ENCODE measurements at places on chromosomes 11 and 22. TPM values are rescaled to one million over a fixed set of nuclear protein-coding genes. Genes with fewer than 3 reads are reported as not detected.

HBG2 gene
- polyA plus RNA-seq: 4,005 TPM

PLA2G3 gene
- polyA plus RNA-seq: not detected

DNA sequence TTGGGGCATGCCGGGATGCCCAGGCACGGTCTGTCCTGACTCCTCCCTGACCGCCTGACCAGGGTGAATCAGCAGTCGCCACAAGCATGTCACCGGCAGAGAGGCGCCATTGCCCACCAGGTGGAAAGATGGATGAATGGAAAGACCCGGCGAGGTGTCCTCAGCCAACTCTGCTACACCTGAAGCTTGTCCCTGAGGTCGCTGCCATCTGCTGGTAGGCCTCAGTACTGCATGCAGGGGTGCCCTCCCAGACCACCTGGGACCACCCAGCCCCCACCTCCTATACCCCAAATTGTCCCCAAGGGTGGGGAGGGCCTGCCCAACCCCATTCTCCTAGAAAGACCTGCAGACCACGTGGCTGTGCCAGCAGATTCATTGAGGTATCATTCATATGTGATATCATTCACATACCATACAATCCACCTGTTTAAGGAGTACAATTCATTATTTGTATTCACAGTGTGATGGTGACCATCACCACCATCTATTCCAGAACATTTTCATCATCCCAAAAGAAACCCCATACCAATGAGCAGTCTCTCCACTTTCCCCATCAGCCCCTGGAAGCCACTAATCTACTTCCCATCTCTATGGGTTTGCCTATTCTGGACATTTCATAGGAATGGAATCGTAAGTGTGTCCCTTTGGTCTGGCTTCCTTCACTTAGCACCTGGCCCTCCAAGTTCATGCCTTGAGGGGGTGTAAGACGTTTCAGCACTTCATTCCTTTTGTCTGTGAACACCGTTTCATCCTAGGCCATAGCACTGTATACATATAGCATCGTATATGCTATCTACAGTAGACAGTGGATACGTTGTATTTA, 17.5 kb downstream of the FGF3 start:
- DNase-seq: no peak

DNA sequence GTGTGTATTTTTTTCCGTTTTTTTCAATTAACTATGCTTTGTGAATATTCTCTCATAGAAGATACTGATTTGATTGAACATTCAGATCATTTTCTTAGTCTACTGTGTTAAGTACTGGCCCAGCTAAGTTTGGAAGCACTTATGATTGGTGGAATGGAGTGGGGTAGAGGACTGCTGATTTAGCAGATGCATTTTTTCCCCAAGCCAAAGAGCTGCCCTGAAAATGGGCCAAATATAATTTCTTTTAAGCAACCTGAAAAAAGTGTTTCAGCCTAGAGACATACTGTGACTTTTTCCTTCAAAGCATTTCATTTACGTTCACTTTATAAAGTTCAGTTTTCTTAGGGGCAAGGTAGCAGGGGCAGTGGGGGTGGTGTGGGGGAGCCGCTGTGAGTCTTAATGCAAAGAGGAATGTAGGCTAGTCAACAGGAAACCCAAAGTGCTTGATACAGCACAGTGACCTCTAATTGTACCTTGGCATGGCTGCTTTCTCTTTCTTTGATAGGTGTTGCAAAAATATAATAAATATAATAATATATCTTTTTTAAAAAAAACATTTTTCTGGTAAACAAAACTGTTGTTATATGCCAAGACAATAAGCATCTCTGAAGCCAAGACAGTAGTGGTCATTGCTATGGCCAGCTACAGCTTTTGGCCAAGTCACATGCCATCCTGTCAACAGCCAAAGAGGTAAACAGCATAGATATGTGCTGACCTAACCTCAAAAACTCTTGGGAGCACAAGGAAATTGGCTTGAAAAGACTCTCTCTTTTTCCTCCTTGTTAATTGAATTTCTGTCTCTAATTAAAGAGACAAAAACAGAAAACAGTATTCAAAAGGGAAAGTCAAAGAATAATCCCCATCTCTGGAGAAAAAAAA, 58.8 kb downstream of the LIF start:
- no peak for DNase-seq

DMC1 gene
- 5.0 TPM for polyA plus RNA-seq

DNA sequence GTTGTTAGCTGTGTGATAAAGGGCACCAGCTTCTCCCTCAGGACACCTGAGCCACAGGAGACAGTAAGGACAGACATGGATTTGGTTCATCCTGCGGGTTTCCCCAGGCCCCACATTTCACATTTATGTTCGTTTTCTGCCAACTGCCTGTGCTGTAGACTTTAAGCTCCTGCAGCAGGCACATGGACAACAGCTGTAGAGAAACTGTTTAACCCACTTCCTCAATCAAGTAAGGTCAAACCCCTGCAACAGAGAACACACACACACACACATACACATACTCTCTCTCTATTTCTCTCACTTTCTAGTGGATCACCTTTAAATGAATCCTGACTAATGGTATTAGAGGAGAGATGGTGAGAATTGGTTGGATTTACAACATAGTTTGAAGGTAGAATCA, 90.7 kb downstream of the C11orf87 start:
- DNase-seq: no peak

- DNase-seq: no peak
Measured at GRCh38 chr11:120827198-120827597, 196.7 kb upstream of the TBCEL start.

GRCh38 chr11:82792319-82792718, 58.7 kb upstream of the FAM181B start:
- no peak for DNase-seq

DNA sequence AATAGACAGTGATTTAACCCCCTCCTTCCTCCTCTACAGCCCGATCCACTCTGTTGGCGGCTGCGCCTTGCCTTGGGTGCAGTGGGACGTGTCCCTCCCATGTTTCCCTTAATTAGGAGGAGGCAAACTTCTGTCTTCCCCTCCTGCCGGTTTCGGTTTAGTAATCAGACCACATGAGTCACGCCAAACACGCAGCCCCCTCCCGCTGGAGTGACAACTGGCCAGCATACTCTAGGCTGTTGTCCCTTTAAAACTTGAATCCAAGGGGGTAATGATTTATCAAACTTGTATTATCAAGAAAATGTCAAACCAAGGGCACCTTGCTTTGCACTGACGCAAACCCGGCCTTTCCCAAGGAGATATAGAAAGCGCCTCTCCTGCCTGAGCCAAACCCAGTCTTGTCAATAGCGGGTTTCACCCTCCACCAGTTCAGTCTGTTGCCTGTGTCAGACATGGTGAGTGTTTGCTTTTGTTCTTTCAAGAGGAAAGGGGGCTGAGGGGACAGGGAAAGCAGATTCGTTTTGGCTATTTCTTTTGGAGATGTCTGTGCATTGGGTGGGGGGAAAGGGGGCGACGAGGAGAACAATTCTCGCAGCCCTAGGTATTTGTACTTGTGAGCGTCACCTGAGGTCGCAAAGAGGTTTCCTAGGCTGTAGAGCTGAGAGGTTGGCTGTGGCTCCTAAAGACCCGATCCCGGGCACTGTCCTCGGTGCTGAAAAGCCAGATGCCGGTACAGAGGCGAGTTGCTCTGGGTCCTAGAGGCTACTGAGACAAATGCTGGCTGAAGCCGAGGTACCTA, at the start of gene SLC6A5:
SLC6A5 (plus strand) TSS at position 388 of the 799 bp plus-strand sequence; CDS start at position 453, 65 bp downstream.
- peak; percentile 20 for DNase-seq

DNA sequence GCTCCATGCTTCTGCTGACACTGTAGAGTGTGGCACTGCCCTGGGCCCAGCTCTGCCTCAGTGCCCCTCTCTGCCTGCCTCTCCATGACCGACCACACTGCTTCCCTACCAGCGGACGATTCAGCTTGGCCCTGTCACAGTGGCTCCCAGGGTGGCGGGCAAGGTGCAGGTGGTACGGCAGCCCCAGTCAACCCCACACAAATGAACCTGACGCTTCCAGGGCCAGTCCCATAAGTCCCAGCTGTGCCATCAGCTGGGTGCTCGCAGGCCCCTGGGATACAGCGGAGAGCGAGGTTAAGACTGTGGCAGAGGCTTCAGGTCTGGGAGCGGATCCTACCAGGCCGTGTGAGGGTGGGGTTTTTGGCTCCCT, 134.8 kb downstream of the LDLRAD3 start:
- no peak for DNase-seq

ALX4 gene
- 2.4 TPM for polyA plus RNA-seq

KCNQ1 gene
- 2.1 TPM for polyA plus RNA-seq

- DNase-seq: no peak
Measured at GRCh38 chr11:64437426-64437825, 78.5 kb downstream of the RPS6KA4 start.

GRCh38 chr11:131511794-131512193, 141.4 kb downstream of the NTM start:
- no peak for DNase-seq

APOA5 gene
- not detected for polyA plus RNA-seq

DNA sequence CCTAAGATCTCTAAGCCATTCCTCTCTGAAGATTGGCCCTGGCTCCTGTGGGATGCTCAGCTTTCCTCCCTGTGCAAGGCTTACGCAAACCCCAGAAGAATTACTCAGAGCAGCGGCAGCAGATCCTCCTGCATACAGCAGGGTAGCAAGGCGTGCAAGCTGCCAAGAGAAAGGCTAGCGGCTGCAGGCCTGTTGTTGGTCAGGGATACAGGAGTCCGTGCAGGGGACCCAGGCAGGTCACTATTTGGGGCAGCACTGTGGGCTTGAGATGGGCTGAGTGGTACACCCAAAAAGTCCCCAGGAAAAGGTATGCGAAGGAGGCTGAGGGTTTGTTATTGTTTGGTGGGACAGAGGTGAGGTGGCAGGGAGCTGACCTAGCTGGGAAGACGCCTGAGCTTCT, 1.5 kb downstream of the GLB1L2 start:
- DNase-seq: no peak

- DNase-seq: no peak
Measured at GRCh38 chr11:115497303-115497702, 6.9 kb downstream of the CADM1 start.

- no peak for DNase-seq
Measured at GRCh38 chr22:18980829-18981228, 44.7 kb upstream of the PRODH start.

FCHSD2 gene
- 22.8 TPM for polyA plus RNA-seq

DNA sequence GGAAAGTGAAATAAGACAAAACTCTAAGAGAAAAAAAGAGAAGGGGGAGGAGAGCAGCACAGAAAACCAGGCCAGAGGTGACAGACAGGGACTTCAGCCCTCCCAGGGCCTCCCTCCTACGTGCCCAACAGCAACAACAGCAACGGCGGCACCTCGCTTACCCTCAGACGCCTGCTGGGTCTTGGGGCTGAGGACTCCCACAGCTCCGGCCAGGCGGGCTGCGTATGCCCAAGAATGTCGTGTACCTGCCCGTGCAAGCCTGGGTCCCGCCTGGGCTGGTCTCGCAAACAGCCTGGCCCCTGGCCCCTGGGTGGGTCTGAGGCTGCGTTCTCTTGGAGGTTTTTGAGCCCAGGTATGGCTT, 30.5 kb downstream of the ARAP1 start:
- no peak for DNase-seq

GRCh38 chr11:118928870-118929500, 3.3 kb upstream of the BCL9L start:
- no peak for DNase-seq

FOLR1 gene
- polyA plus RNA-seq: 4.1 TPM

MYBPC3 gene
- 0.75 TPM for polyA plus RNA-seq

DNA sequence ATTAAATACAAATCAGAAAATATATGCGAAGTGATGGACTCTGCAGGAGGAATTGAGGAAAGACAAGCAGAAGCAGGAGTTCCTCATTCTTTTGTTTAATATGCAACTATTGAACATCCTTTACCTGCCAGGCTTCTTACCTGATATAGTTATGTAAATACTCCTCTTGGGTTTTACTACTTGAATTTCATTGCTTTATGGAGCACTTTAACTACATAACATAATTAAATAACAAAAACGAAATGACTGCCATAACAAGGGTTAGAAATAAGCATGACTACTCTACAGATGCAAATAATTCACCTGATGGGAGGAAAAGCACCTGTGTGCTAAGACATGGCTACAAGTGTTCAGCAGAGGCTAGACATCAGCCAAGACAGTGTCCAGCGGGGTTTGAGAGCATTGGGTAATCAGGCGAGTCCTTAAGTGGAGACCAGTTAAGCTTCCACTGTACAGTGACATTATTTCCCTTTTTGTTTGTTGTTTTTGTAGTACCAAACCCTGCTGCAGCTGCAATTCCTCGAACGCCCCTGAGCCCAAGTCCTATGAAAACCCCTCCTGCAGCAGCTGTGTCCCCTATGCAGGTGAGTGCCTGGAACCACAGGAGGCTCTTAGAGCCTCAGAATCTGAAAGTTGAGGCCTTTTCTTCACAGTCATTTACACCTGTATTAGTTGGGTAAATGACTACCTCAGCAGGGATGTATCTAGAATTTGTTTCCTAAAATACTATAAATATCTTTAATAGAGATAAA, 67.4 kb downstream of the SPECC1L start:
- no peak for DNase-seq

- no peak for DNase-seq
Measured at GRCh38 chr11:124172101-124172500, 11.0 kb upstream of the OR10D3 start.

LINC01488 gene
- polyA plus RNA-seq: 0.08 TPM

GRCh38 chr11:123168241-123168640, 26.8 kb downstream of the CLMP start:
- DNase-seq: no peak

CD248 gene
- polyA plus RNA-seq: 76.4 TPM

GRCh38 chr11:66743271-66743968, 14.4 kb upstream of the SPTBN2 start:
- no peak for DNase-seq

DNA sequence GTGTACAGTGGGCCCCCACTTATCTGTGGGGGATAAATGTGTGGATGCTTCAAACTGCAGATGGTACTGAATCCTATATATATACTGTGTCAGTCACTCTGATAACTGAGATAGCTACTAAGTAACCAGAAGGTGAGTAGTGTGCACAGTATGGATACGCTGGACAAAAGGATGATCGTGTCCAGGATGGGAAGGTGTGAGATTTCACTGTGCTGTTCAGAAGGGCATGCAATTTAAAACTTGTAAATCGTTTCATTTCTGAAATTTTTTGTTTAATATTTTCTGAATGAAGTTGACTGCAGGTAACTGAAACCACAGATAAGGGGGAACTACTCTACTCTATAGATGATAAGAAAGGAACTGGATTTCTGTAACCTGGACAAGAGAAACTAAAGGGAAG, 52.1 kb upstream of the SESN3 start:
- DNase-seq: no peak

GRCh38 chr22:49570032-49570848, 257.4 kb downstream of the BRD1 start:
- no peak for DNase-seq

GRCh38 chr22:29842740-29843139, 4.7 kb upstream of the ASCC2 start:
- DNase-seq: peak; percentile 74

KRTAP5-8 gene
- not detected for polyA plus RNA-seq
